ENCODE measurements at places on chromosomes 12 and 14.

- no peak for DNase-seq
These were observed 35.5 kb upstream of the MAX start for GRCh38 chr14:65137648-65138307.

GRCh38 chr14:90545966-90546751, 149.3 kb downstream of the CALM1 start:
- no peak for DNase-seq

- no peak for DNase-seq
These were observed 93.5 kb downstream of the CPNE8 start for GRCh38 chr12:38811814-38812356.

GRCh38 chr12:93360688-93361087, 17.0 kb upstream of the NUDT4 start:
- DNase-seq, result no peak

- DNase-seq, result no peak
These were observed 40.4 kb downstream of the SFSWAP start for GRCh38 chr12:131751335-131751734.

DNA sequence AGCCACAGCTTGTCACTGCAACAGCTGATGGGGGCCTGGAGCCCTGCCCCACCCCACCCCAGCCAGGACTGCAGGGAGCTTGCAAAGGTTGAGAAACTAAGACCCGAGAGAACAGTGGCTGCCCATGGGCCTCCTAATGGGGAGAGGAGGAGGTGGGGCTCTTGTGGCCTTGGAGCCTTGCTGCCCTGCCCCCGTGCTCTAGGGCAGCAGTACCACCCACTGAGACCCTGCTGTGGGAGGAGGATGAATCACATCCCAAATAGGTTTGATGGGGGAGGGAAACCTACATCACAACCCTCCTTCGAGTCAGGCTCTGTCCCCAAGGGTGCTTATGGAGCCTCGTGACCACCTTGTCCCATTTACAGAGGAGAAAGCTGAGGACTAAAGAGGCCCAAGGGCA, 15.9 kb downstream of the HHIPL1 start:
- no peak for DNase-seq

GRCh38 chr14:35189422-35189821, 67.1 kb downstream of the PRORP start:
- no peak for DNase-seq

DNA sequence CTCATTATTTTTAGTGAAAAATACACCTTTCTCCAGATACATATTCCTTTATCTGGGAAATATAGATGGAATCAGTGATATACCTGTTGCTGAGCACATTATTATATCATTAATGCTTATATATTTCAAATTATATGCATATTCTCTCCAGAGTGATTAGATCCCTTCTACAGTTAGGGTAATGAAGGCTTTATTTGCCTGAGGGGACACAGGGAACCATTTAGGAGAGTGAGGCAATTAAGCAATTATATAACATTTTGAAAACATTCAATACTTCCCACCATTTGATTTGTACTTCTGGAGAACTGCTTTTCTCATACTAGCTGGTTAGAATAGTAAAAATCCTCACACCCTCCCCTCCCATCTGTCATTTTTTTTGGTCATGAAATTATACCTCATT, 212.8 kb upstream of the NOVA1 start:
- no peak for DNase-seq

- DNase-seq, result no peak
These were observed 6.9 kb upstream of the NUDT14 start for GRCh38 chr14:105187935-105188524.

GRCh38 chr12:108599541-108599940, 1.7 kb upstream of the TMEM119 start:
- DNase-seq, result no peak

DNA sequence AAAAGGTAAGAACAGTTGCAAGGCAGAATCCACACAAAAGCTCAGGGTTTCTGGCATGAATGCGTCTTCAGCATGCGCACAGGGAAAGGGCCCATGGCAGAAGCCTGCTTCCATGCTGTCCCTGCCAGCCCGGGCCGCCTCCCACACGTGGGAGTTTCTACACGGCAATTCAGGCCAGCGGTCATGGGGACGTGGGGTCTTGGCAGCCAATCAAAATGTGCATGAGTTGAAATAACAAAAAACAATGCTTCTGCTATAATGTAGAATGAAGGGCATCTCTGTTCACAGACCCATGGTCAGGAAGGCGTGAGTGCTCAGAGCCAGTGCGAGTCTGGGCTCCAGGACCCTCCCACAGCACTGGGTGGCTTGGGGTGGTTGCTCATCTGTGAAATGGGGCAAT, 28.6 kb downstream of the AMN start:
- DNase-seq, result no peak

GRCh38 chr12:110677206-110677911, 11.6 kb downstream of the HVCN1 start:
- no peak for DNase-seq

GRCh38 chr14:100052819-100053218, 12.4 kb upstream of the EVL start:
- no peak for DNase-seq

GRCh38 chr12:124898200-124898922, 16.1 kb downstream of the UBC start:
- DNase-seq, result no peak

DNA sequence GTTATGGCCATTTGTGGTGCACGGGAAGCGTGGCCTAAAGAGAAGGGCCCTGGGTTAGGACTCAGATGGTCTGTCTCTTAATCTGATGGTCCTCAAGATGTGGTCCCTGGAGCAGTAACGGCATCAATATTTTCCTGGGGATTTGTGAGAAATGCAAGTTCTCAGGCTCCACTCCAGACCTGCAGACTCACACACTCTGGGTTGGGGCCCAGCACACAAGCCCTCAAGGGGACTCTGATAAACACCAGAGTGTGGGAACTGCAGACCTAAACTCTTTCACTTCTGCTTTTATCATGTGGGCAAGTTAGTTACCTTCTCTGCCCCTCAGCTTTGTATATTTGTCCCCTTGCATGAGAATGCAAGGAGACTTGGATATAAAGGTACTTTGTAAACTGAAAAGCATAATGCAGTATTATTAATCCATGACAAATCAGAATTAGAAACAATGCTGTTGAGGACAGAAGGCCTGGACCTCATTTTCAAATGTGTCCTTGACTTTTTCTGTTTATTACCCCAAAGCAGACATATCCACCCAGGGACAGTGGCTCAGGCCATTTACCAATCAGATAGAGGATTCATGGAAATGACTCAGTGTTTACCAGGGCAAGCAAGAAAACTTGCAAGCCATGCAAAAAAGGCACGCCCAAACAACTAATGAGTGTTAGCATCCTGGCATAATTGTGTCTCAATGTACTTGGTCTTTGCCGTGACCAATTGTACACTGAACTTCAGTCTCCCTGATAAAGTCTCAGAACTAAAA, 157.0 kb downstream of the ASCL1 start:
- no peak for DNase-seq

- no peak for DNase-seq
These were observed 115.9 kb upstream of the TBX3 start for GRCh38 chr12:114799574-114800487.

DNA sequence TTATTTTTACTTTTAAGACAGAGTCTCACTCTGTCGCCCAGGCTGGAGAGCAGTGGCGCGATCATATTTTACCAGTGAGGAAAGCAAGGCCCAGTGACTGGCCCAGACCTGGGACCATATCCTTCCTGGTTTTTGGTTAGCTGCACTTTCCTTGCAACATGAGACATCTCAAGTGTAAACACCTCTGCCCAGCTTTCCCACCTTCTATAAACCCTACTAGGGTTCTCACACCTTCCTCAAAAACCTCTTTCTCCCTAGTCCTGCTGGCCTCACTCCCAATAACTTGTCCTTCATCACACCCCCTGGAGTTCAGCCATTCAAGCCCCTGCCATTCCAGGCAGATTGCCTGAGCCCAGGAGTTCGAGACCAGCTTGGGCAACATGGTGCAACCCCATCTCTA, 10.3 kb upstream of the PRPH start:
- no peak for DNase-seq

- no peak for DNase-seq
These were observed 2.9 kb upstream of the TDRD9 start for GRCh38 chr14:103925316-103925715.

DNA sequence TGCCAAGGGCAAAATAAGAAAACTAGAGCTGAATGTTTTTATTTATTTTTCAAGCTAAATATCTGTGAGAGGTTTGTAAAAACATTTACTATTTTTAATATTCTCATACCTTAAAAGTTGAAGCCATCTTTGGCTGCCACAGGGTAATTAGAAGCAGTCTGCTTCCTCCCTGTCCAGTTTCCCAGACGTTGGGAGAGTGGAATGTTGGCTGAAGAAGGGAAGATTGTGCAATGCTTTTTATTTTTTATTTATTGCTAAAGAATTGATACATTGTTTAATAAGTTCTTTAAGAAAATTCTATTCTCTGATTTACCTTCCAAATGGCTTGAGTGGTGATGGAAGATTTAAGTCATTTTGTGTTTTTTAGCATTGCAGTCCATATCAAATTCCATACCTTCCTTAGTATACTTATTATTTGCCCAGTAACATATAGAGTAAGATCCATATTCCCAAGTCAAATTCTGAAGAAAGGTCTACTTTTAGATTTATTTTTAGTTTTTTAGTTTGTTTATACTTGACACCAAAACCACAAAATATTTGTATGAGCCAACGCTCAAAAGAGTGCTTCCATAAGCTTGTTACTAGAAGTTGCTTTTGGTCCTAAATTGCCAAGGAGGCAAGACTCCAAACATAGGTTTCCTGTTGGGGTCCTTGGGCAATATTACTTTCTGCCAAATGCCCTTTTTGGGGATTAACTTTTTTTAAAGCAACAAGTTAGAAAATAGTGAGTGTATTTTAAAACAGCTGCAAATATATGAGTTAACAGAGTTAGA, 124.0 kb upstream of the CPM start:
- no peak for DNase-seq

- no peak for DNase-seq
These were observed 10.0 kb downstream of the SEL1L start for GRCh38 chr14:81523616-81524015.
